Activated naive CD4-positive, alpha-beta T cell treated with anti-CD3 and anti-CD28 coated beads, Interleukin-2, amount 50 U/mL, for 72 hours (primary cell): ENCODE measurements at places on chromosomes 2 and 18. TPM values are rescaled to one million over a fixed set of nuclear protein-coding genes. Genes with fewer than 3 reads are reported as not detected.

DNA sequence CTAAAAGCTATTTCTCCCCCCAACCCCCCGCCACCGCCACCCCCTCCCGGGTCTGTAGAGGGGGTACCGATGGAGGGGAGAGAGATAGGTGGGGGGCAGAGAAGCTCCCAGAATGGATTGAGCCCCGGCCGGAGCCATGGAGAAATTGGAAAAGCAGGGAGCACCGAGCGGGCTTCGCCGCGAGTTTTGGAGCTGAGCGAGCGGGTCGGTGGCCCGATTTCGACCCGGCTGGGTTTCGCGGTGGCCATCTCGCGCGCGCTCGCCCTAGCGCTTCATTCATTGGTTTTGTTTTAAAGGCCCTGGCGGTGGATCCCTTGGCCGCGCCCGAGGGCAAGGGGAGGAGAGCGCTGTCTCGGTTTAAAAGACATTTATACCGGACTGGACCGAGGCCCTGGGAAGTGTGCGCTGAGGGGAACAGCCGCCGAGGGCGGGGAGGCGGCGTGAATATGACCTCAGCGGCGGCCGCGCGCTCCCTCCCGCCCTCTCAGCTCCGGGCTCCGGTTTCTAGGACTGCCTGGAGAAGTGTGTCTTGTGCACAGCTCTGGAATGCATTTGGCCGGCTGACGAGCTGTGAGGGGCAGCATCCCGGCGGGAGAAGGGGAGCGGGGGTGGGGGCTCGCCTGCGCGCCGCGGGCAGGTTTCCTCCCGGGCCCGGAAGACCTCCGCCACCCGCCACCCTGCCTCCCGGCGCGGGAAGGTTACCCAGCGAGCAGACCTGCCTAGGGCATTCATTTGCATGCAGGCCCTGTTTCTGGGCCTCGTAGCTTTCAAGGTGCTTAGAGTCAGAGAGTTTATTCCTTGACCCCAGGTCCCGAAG is 1.7 kb upstream of the SMAD7 start:
- DNase-seq: peak; percentile 51

- DNase-seq: no peak
Measured at GRCh38 chr2:207288628-207289027, 122.9 kb upstream of the KLF7 start.

- no peak for DNase-seq
Measured at GRCh38 chr2:238560234-238560633, 133.5 kb downstream of the ASB1 start.

GRCh38 chr2:88190808-88191721 is 20.9 kb downstream of the THNSL2 start:
- peak; percentile 30 for DNase-seq

Gene ALPG
- not detected for total RNA-seq

DNA sequence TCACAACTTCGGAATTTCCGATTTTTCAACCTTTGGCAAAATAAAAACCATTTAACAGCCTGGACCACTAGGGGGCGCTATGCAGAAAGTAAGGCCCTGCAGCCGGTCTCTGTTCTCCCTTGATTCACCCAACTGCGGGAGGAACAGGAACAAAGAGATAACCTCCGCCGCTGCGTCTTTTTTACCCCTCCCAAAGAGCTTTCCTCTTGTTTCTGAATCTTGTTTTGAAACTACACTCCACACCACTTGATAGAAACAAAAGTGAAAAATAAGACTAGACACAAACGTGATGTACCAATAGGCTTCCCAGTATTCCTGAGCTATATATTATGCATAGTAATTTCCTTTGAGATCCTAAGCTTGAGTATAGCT is 231.2 kb downstream of the MYO3B start:
- DNase-seq: peak; percentile 80

- no peak for DNase-seq
Measured at GRCh38 chr2:30177956-30178355, 31.1 kb downstream of the YPEL5 start.

Gene THSD7B
- total RNA-seq: not detected

DNA sequence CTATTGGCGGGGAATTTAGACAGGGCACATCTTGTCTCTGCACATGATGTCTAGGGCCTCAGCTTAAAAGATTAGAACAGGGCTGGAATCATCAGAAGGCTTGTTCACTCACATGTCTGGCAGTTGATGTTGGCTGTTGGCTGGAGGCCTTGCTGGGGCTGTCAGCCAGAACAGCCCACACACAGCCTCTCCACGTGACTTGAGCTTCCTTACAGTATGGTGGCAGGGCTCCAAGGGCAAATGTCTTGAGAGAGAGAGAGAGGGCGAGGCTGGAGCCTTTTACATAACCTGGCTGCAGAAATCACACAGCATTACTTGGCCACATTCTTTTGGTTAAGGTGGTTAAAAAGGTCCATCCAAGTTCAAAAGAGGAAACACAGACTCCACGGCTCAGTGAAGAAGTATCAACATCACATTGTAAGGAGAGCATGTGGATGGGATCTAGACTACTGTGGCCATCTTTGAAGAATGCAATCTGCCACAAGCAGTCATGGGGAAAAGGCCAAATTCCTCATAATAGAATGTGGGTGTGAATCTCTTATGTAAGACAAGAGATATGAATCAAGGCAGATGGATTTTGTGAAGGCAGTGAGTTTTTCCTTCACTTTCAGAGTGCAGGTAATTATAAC is 30.4 kb downstream of the SRSF7 start:
- peak; percentile 38 for DNase-seq

DNA sequence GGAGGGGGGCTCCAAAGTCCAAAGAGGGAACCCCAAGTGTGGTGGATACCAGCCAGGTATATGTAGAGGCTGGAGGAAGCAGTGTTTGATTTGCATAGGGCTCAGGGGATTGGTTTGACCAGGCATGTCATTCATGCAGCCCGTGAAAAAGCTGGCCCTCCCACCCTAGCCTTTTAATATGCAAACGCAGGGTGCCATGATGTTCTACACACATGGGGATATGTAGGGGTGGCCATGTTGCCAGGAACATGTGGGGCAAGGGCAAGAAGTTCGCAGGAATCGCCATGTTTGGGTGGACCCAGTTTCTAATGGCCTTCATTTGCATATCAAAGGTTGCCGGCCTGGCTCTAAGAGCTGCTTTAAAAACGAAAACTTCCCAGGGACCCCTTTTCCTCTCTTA is 33.6 kb downstream of the B3GNT7 start:
- no peak for DNase-seq

DNA sequence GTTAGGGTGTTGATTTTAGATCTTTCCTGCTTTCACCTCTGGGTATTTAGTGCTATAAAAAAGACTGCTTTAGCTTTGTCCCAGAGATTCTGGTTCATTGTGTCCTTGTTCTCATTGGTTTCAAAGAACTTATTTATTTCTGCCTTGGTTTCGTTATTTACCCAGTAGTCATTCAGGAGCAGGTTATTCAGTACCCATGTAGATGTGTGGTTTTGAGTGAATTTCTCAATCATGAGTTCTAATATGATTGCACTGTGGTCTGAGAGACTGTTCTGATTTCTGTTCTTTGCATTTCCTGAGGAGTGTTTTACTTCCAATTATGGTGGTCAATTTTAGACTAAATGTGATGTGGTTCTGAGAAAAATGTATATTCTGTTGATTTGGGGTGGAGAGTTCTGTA is 167.1 kb upstream of the KYNU start:
- no peak for DNase-seq

DNA sequence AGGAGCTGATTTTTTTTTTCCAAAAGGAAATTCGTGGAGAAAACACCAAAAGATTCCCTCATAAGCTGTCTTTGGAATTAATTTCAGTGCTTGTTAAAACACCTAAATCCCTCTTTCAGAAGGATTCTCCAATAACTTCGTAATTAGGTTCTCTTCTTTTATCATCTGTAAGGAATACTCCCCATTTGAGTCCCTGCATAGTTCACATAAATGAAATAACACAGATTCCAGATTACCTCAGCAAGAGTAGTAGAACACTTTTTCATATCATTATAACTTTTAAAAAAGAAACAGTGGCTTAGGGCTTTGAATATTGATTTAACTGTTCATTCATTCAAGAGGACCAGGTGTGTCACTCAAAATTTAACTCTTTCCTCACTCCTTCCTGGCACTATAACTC is 55.5 kb downstream of the ARHGAP28 start:
- no peak for DNase-seq

Gene RFTN2
- total RNA-seq: not detected

DNA sequence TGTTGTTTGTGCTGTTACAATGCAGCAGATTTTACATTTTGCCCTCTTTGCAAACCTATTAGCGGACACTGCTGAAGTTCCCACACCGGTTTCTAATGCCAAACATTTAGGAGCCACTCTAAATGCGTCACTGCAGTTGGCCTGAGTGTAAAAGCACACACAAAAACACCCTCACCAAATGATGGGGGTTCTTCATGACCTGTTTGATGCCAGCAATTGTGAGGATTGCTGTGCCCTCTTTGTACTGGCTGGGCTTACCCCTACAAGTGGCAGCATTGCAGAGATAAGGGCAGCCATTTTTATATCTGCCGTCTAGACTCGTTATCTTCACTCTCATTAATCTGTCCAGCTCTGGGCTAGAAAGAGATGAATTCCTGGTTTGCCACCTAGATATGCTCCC is 85.3 kb downstream of the NRP2 start:
- no peak for DNase-seq

Gene FARP2
- total RNA-seq: 24.0 TPM

DNA sequence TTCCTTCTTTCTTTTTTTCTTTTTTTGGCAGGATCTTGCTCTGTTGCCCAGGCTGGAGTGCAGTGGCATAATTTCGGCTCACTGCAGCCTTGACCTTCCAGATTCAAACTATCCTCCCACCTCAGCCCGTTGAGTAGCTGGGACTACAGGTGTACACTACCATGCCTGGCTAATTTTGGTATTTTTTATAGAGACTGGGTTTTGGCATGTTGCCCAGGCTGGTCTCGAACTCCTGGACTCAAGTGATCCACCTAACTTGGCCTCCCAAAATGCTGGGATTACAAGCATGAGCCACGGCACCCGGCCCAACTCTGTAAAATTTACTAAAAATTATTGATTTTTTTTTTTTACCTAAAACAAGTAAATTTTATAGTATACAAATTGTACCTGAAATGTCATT is 360.8 kb downstream of the ALK start:
- DNase-seq: no peak

DNA sequence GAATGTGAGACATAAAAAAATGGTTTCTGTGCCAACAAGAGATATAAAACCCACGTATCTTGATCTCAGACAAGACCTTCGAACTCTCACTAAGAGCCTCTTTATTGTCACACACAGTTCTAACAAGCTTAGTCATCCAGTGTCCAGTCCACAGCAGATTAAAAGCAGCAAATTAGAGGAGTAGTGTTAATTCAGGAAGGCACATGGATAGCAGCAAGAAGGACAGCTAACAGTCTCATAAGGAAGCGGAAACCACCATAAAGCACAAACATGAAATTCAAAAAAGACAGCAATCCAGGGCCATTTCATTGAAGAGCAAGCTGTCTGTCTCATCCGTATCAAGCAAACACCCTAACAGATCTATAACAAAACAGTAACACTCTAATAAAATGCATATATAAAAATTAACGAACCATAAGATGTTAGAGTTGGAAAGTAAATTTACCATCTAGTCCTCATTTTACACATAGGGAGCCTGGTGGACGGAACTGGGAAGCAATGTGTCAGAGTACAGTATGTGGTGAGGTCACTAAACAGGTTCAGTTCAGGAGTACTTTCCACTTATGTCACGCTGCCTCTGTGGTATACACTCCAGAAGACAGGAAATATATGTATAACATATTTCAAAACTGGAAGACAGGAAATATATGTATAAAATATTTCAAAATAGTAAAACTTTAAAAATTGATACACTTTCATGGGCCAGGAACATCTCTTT is 18.3 kb downstream of the AAK1 start:
- no peak for DNase-seq

Gene GPAT2
- total RNA-seq: 19.8 TPM

DNA sequence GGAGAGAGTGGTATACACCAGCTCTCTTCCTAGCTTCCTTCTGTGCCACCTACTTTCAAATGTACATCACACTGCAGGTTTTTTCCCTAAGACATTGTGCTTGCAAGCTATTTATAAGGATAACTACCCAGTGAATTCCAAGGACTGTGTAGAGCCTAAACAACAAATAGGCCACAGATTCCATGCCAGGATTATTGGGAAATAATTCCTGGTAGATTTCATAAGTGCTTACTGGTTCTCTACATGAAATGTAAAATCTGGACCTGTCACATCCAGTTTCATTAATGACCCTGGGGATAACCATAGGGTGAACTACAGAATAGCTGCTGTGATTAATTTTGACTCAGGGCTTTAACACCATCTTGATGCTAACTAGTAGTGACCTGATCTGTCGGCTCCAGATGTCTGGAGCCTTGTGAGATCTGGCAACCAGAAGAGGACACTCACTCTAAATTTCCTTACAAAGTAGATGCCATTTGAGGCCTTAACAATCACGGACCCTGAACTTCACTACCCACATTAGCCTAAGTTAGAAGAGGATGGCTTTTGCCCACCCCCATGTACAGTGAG is 34.3 kb upstream of the LGALSL start:
- no peak for DNase-seq

GRCh38 chr2:128821010-128821409 is 502.3 kb upstream of the HS6ST1 start:
- DNase-seq: no peak

GRCh38 chr2:188114014-188114413 is 177.7 kb upstream of the GULP1 start:
- no peak for DNase-seq

- DNase-seq: no peak
Measured at GRCh38 chr18:48924630-48925490, 25.9 kb downstream of the SMAD7 start.

- DNase-seq: no peak
Measured at GRCh38 chr2:174563530-174564282, 33.9 kb downstream of the WIPF1 start.

DNA sequence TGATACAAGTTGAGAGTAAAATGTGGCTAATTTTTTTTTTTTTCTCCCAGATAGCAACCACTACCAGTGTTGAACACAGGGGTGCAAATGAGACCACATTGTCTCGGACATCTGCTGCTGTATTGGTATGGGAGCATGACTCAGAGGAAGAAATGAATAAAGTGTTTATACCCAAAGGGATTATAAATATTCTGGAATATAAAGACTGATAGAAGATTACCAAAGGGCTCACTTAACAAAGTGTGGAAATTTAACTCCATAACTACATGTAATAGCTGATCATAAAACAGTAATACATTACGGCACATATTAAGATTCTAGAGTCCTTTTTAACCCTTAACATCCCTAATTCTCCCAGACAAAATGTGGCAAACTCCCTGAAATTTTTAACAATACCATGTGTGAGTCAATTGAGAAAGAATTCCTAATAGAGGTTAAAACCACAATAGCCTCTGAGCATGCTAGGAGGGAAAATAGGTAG is 1023.0 kb upstream of the ACVR2A start:
- no peak for DNase-seq

Gene TAF4B
- total RNA-seq: 12.7 TPM

DNA sequence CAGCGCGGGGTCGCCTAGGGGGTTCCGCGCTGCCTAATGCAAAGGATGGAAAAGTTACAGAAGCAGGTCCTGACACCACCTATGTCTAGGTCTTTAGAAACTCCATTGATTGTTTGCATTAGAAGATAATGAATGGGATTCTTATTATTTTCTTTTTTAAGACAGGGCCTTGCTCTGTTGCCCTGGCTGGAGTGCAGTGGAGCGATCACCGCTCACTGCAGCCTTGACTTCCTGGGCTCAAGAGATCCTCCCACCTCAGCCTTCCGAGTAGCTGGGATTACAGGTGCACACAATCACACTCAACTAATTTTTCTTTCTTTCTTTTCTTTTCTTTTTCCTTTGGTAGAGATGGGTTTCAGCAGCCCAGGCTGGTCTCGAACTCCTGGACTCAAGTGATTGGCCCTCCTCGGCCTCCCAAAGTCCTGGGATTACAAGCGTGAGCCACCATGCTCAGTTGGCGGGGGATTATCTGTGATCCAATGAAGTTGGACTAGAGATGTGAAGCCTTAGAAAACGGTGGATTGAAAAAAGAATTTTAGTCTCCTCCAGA is 761 bp upstream of the IDH1 start:
- DNase-seq: no peak

Gene TMEM169
- 1.8 TPM for total RNA-seq
